ENCODE measurements at places on chromosomes 1 and 21.
A peak's percentile ranks its signal among the peaks of the same experiment; 100 is the strongest.

DNA sequence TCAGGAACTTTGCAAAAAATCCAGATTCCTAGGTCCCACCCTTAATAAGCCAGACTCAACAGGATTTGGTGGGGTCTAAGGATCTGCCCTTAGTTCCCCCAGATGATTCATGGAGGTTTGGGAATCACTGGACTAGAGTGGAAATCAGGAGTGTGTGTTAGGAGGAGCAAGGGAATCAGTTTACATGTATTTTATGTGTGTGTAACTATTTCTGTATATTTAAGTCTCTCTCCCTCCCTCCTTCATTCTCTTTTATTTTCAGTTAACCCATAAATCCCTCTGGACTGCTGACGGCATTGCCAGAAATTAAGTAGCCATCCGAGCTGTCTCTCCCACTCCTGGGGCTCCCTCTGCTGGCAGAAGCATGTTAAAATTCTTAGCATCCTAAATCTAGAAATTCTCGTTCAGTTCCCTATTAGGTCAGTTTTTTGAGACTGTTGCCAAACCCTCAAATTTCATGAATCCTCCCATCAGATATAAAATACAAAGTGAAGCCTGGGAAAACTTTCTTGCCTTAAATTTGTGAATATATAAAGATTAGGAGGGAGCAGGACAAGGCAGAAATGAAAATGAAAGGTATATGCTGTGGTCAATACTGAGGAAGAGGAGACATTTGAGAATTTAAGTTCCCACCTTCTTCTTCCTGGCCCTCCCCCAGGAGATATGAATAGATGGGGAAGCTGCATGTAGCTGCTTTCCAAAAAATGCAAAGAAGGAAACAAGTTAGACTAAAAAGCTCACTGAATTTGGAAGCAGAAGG is 11.7 kb upstream of the HSD11B1 start:
- peak; percentile 64 for DNase-seq

DNA sequence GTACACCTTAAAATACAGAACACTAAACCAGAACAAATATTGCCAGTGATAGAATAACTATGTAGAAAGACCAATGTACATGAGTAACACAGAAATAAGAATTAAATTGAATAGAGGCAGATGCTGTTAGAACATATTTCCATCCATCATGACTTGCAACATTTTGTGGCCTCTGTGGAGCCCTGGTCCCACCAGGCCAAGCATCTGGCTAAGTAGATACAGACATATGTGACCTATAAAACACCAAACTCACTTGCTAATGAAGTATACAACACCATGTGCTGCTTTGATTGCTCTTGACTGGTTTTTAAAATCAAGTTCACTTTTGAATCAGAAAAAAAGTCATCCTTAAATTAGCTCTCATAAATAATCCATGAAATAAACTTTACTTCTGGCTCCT is 20.5 kb downstream of the SLC19A2 start:
- DNase-seq = no peak

DNA sequence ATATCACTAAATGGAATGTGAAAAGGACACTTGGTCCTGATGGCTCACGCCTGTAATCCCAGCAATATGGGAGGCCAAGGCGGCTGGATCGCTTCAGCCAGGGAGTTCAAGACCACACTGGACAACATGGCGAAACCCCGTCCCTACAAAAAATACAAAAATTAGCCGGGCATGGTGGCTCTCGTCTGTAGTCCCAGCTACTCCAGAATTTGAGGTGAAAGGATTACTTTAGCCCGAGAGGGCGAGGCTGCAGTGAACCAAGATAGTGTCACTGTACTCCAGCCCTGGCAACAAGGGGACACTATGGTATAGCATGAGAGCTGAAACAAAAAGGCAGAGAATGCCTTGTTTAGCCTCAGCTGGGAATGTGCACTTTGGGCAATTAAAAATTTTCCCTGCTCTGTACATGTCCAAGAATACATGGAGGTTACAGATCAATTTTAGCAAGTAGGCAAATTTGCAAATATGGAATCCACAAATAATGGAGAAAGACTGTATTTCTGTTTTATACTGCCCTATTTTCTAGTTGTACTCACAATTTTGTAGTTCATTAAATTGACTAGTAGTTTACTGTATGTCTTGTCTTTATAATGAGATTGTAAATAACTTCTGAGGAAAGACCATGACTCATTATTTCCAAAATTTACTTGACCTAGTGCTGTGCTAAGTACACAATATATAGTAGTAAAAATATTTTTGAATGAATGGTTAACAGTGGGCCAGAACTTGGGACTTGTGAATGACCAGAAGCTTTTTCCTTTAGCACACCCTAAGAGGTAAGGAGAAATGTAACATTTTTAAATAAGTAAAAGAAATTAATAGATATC is 2.0 kb upstream of the ANGEL2 start:
- DNase-seq = no peak

GRCh38 chr1:191729742-191730141 is 428.5 kb upstream of the RGS18 start:
- no peak for DNase-seq

GRCh38 chr21:36195613-36196012 is 39.0 kb downstream of the DOP1B start:
- no peak for DNase-seq

- DNase-seq = no peak
These were observed 33.4 kb downstream of the LRRC53 start for GRCh38 chr1:74478979-74479378.

Data from large intestine (tissue), 12 donors.